Right forelimb (tissue), 1 donor: ENCODE measurements at places on chromosomes 13 and 19.

GRCh38 chr19:31275068-31275334 lies 74.2 kb downstream of the TSHZ3 start:
- no peak for DNase-seq

- DNase-seq, result no peak
Measured at GRCh38 chr13:41568972-41569351, 111.6 kb downstream of the RGCC start.

GRCh38 chr13:113820813-113821651 lies 42.8 kb downstream of the GAS6 start:
- DNase-seq, result peak; percentile 76

- no peak for DNase-seq
Measured at GRCh38 chr19:2822846-2823245, 3.2 kb downstream of the ZNF554 start.

DNA sequence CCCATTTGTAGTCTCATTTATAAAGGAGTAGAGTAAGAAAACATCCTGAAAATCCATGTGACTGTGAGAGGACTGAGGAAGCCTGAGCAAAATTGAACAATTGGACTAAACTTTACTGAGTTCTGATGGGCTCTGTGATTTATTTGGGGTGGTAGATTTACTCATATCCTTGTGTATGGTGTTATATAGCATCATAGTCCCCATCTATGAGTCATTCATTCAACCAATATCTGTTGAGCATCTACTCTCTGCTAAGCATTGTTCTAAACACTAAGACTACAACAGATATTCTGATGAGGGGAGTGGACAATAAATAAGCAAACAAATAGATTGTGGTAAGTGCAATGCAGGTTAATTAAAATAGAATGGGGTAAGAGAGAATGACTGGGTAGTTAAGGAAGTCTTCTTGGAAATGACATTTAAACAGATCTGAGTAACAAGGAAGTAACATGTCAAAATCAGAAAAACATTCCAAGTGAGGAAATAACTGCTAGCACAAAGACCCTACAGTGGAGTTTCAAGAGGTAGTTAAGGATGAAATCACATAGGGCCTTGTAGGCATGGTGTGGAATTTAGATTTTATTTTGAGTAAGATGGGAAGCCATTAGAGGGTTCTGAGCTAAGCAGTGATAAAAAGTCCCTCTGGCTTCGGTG lies 36.3 kb upstream of the MLNR start:
- DNase-seq, result no peak

DNA sequence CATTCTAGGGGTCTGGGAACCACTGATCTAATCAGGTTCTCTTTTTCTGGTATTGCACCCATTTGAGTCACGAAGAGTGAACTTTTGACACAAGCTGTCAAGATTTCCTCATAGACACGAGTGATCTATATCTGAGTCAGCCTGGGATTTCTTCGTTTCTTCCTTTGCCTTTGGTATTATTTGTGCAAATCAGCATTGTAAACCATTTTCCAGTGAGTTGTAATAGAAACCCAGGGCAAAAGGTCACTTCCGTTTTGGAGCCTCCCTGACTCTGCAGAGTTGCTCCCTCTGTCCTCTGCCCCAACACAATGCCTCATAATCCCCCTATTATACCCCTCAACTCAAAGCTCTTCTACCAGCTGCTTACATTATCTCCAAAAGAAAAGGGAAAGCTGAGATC lies 615.1 kb downstream of the EFNB2 start:
- DNase-seq, result no peak

DNA sequence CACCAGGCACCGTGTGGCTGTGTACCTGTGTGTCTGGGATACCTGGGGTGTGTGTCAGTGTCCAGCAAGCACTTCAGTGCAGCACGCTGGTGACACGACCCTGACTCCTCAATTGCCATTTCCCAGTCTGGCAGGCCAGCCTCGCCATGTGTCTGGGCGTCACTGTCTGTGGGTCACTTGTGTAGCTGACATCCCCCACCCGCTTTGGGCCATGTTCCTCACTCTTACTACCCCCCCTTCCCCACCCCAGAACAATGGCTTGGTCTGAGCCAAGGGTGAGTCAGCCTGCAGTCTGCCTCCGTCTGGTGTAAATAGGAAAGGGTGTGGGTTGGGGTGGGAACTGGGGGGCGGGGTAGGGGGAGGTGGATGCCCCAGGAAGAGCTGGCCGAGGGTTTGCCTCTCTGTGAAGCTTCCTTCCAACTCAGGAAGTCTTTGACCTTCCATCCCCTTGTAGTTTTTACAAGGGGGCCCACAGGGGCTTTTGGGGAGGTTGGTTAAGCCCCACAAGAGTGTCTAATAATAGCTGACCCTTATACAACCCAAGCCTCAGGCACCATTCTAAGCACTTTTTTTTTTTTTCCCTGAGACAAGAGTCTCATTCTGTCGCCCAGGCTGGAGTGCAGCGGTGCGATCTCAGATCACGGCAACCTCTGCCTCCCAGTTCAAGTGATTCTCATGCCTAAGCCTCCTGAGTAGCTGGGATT lies 17.6 kb downstream of the NOVA2 start:
- DNase-seq, result no peak

DNA sequence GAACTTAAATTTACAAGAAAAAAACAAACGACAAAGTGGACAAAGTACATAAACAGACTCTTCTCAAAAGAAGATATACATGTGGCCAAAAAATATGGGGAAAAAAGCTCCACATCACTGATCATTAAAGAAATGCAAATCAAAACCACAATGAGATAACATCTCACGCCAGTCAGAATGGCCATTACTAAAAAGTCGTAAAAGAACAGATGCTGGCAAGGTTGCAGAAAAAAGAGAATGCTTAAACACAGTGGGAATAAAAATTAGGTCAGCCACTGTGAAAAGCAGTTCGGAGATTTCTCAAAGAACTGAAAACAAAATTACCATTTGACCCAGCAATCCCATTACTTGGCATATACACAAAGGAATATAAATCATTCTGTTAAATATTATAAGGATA lies 132.7 kb downstream of the UGGT2 start:
- DNase-seq, result no peak
